ENCODE measurements at places on chromosomes 5 and 9. TPM values are rescaled to one million over a fixed set of nuclear protein-coding genes. Genes with fewer than 3 reads are reported as not detected.

The FOXI1 gene
- not detected for total RNA-seq

The WDR38 gene
- not detected for total RNA-seq

The TGFBR1 gene
- total RNA-seq: 61.6 TPM

The CTNND2 gene
- total RNA-seq: not detected

The LTC4S gene
- total RNA-seq: not detected

The AQP3 gene
- 22.9 TPM for total RNA-seq

The SVEP1 gene
- total RNA-seq: 1.6 TPM

The MEGF10 gene
- not detected for total RNA-seq

The FAM200C gene
- 2.2 TPM for total RNA-seq

The TSSK1B gene
- total RNA-seq: not detected

The RICTOR gene
- total RNA-seq: 11.4 TPM

The CCNI2 gene
- total RNA-seq: 0.14 TPM

The OR1J2 gene
- not detected for total RNA-seq

The DRD1 gene
- 0.51 TPM for total RNA-seq

The YIPF5 gene
- 89.5 TPM for total RNA-seq

Measured in A549 treated with RU486 at 1 μM for 4 hours (cell line).